ENCODE measurements at places on chromosomes 7 and 10. TPM values are rescaled to one million over a fixed set of nuclear protein-coding genes. Genes with fewer than 3 reads are reported as not detected.
A peak's percentile ranks its signal among the peaks of the same experiment; 100 is the strongest.

- no peak for DNase-seq
These were observed 33.4 kb downstream of the ELFN1 start for GRCh38 chr7:1703441-1703840.

GRCh38 chr7:16421333-16422102 is at the start of gene CRPPA:
TSS of gene CRPPA (minus strand) at chr7:16421538. CDS start at chr7:16421322, 216 bp downstream.
- DNase-seq: peak; percentile 56

NAT16 gene
- total RNA-seq: not detected

- peak; percentile 25 for DNase-seq
These were observed 50.8 kb downstream of the CNOT4 start for GRCh38 chr7:135459076-135459475.

DNA sequence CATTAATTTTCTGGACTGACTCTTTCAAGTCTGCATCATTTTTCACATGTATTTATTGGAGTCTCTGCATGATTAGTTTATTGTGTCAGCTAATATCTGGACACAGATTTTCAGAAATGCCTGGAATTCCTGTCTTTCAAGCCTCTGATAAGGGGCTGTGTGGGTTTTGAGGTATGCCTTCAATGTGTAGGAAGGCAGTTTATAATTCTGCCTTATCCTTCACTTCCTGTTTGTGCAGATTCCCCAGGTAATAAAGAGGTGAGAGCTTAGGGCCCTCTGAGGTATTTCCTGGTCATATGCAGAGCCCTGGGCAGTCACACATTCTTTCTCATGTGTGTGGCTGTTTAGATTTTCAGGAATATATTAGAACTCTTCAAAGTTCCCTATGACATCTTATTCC is 79.4 kb upstream of the PRKCQ start:
- DNase-seq: no peak

CD36 gene
- 0.58 TPM for total RNA-seq

DNA sequence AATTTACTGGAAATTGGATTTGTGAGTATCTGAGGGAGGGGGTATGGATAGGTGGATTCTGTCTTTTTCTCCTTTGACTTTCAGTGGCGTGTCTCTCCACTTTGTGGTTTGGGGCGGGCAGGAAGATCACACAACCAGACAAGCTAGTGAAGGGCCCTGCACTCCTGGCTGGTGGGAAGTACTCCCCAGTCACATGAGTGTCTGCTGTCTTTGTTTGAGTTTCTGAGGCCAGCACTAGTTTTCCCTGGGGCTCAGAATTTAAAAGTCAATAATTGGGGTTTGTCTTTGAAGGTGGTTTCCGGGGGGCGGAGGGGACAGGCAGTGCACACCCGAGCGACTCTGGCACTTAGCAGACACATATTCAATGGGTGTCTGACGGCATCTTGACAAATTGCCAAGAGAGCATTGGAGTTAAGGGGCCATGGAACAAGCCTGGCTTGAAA is 120.1 kb downstream of the WDFY4 start:
- DNase-seq: no peak

GRCh38 chr7:71227126-71227525 is 95.2 kb downstream of the GALNT17 start:
- DNase-seq: no peak

DNA sequence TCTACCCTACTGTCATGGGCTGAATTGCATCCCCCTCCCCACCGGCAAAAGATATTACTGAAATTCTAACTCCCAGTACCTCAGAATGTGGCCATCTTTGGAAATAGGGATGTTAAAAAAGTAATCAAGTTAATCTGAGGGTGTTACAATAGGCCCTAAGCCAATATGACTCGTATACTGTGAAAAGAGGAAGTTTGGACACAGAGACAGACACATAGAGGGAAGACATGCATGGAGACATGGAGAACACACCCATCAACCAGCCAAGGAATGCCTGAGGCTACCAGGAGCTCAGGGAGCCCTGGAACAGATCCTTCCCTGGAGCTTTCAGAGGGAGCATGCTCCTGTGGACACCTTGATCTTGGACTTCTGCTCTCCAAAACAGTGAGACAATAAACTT is 138.2 kb upstream of the ADO start:
- no peak for DNase-seq

GRCh38 chr7:56081626-56082340 is 11.0 kb downstream of the PHKG1 start:
- no peak for DNase-seq

GRCh38 chr7:25496476-25497368 is 268.4 kb upstream of the NPVF start:
- no peak for DNase-seq

DNA sequence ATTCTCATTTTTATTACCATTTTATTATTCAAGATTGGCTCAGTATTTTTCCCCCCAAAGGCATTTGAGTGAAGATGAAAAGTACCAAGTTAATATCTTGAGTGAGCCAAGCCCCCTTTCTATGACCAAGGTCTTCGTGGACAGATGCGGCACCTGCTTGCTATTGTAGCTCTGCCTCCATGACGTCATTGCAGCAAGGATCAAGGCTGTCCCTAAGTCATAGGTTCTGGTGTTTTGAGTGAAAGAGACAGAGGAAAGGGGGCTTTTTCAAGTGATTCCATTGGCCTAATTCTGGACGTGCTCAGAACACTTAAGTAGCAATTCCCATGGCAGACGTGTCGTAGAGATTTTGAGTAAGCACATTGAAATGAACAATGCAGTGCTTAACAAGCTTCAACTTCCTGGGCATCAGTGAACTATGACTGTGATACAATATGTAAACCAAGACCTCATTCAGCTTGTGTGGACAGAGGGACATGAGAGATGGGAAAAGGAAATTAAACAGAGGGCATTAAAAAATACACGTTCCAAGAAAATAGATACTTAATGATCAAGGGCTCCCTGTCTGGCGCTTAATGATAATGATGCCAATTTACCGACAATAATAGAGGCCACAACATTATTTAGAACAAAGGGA is 248.7 kb upstream of the NPVF start:
- no peak for DNase-seq

HECTD2 gene
- total RNA-seq: 10.7 TPM

DNA sequence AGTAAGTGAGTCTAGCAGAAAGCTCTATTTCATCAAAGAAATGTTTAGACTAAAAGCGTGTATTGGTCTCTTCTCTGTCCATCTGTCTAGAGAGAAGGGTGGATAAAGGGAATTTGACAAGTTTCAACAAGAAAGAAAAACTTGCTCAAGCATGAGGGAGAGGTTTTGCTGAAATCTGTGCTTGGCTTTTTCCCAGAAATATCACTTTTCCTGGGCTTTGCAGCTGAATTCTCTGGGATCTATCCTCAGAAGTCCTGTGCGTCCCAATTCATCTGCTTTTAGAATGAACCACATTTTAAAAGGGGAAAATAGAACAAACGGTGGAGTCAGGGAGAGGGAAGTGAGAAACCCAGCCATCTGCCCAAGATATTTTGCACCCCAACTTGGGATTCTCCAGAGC is 59.6 kb upstream of the CELF2 start:
- DNase-seq: no peak

AKR1D1 gene
- not detected for total RNA-seq

GRCh38 chr10:38209332-38209731 is 115.2 kb downstream of the ZNF37A start:
- DNase-seq: no peak

IQCE gene
- 11.3 TPM for total RNA-seq

- DNase-seq: peak; percentile 60
These were observed 143.8 kb upstream of the TMEM106B start for GRCh38 chr7:12067156-12067831.

PVRIG gene
- 0.80 TPM for total RNA-seq

DNA sequence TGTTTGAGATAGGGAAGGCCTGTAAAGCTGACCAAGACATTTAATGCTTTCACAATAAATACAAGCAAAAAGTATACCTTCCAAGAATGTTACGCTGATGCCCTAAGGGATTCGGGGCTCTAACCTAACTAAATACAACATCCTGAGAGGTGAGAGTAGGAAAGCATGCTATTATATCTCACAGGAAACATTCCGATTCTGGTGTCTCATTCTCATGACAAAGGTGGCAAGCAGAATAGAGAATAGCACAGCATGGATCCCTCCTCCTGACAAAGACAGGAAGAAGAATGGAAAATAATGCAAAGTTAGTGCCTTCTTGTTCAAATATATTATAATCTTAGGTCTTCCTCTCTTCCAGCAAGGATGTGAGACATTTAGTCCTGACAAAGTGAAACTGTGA is 504.3 kb downstream of the TFEC start:
- no peak for DNase-seq

DNA sequence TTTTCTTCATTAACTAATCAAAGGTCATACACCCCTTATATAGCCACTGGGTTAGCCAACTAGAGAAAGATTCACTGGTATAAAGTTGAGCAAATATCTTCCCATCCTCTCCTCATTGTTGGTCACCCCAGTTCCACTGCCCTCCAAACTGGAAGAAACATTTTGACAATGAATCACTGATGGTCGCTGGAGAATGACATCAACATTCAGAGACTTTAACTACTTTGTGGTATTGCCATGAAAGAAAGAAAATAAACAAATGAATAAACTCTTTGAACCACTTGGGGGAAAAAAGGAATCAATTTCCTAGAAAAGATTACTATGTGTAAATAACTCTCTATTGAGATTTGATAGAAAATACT is 23.4 kb downstream of the HYCC1 start:
- DNase-seq: peak; percentile 8

DNA sequence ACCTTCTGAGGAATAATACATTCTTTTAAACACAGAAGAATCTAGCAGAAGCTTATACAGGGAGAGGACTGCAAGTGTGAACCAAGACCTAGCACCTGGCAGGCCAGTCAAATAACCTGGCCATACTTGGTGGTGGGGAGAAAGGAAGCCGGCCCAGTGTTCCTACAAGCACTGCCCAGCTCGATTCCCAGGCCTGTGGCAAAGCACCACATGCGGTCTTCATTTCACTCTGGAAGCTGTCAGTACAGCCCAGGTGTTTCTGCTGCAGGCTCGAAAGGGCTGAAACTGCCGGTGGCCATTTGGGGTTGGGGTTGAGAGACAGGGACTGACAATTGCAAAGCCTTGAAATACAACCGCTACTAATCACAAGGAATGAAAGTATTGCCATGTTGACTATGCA is 50.8 kb upstream of the EGFR start:
- no peak for DNase-seq

HOXA6 gene
- 20.7 TPM for total RNA-seq

DNA sequence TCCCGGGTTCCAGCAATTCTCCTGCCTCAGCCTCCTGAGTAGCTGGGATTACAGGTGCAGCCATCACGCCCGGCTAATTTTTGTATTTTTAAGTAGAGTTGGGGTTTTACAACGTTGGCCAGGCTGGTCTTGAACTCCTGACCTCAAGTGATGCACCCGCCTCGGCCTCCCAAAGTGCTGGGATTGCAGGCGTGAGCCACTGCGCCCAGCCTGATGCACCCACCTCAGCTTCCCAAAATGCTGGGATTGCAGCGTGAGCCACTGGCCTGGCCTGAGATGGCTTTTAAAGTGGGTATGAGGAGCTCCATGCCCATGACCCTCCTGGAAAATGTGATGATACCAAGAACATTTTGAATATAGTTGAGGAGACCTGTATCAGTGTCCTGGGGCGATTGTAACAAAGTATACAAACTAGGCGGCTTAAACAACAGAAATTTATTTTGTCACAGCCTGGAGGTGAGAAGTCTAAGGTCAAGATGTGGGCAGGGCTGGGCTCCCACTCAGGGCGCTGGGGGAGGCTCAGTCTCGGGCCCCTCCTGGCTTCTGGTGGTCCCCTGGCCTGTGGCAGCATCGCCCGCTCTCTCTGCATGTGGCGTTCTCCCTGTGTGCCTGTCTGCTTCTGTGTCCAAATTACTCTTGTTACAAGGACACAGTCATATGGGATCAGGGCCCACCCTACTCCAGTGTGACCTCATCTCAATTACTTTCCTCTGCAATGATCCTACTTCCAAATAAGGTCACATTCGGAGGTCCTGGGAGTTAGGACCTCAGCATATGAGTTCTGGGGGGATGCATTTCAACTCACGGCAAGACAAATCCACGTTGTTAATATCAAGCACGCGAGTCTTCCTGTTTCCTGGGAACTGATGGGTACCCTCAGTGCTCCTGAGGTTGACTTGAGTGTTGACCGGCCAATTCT is 108.8 kb downstream of the ACTR3B start:
- no peak for DNase-seq

GRCh38 chr10:50416181-50416824 is 165.0 kb upstream of the ASAH2 start:
- DNase-seq: peak; percentile 30
